A549 (cell line): ENCODE measurements at places on chromosomes 7 and 10.
A peak's percentile ranks its signal among the peaks of the same experiment; 100 is the strongest.

- no peak for DNase-seq
Observed at GRCh38 chr7:116030651-116031276, at the start of gene TFEC. TFEC (minus strand) TSS chr7:116030763; CDS start chr7:115984441, 46,322 bp downstream.

GRCh38 chr10:4316161-4316810 is 509.7 kb upstream of the AKR1E2 start:
- DNase-seq: no peak

DNA sequence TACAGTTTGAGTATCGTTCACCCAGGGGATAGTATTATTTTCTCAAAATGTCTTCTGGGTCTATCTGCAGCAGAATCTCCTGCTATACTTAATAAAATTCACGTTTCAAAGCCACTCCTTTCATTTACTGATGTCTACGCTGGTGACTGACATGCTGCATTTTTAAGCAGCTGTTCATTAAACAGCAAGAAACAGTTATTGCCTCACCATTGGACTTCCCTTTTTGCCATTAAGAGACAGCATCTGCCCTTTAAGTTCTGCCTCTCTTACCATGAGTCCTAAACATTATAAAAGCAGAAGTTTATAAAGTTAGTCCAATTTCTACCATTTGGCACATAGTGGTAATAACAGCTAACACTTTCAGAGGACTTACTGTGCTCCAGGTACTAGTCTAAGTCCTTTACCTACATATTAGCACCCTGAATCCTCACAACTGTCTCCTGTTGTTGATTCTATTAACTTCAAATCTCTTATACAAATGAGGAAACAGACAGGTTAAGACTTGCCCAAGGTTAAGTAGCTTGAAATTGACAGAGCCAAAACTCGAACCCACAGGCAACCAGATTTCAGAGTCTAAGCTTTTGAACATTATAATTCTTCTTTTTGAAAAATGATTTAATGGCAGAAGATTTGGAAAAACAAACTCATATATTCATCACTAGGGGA is 169.5 kb downstream of the SNX13 start:
- no peak for DNase-seq

DNA sequence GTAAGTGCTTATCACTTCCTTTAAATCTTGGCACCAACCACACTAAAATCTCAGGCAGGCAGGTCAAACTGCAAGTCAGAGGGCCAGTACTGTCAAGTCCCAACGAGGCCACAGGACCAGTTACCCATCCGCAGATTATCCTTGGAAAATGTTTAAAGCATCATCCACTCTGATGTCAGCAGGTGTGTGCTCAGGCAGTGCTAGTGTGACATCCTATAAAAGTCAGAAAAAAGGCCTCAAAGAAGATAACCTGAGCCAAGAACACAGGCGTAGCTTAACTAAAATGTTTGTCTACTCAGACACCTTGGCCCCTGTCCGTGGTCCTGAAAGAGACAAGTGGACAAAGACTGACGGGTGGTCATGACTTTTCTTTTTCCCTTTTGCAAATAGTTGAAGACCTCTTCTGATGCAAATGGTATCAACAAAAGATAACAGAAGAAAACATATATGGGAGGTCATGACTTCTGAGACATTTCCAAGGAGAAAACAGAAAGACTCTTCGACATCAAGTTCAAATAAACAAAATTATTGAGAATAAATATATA is 309.3 kb downstream of the KCNMA1 start:
- no peak for DNase-seq

DNA sequence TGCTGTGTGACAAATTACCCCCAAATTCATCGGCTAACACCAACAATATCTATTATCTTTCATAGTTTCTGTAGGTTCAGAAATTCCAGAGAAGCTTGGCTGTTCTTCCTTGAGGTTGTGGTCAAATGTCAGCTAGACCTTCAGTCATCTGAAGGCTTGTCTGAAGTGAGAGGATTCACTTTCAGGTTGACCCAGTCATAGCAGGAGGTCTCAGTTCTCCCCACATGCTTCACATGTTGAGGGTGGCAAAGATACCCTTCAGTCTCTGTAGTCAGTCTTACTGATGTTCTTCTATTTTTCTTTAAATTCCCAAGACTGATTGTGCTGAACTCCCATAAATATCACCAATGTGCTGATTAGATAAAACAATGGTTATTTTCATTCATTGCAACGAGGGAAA is 1692.0 kb downstream of the REEP3 start:
- no peak for DNase-seq

DNA sequence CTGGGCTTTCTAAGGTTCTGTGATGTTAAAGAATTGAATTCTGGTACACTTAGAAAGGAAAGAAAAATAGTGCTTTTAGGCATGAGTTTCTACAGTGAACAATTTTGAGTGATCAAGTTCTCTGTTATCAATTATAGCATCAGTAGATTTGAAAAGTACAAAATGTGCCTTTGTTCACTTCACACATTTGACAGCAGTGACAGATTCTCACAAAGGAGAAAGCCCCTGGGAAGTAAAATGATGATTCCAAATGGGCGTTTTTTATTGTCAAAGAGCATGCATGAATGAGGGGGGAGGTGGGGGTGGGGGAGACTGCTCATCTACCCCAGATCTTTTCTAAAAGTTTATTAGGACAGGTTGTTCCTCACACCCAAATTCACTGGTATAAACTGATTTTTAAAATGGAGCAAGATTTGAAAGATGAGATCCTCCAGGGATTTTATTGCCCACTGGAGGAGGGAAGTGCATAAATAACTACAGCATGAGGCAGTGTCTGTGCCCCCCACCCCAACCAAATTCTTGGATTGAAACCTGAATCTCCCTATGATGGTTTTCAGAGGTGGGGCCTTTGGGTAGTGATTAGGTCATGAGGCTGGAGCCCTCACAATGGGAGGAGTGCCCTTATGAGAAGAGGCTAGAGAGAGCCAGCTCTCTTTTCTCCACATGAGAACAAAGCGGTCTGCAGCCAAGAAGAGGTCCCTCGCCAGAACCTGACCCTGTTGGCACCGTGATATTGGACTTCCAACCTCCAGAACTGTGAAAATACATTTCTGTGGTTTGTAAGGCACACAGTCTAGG is 79.5 kb downstream of the AOAH start:
- no peak for DNase-seq

GRCh38 chr10:107425931-107426553 is 261.5 kb upstream of the SORCS1 start:
- DNase-seq: no peak

DNA sequence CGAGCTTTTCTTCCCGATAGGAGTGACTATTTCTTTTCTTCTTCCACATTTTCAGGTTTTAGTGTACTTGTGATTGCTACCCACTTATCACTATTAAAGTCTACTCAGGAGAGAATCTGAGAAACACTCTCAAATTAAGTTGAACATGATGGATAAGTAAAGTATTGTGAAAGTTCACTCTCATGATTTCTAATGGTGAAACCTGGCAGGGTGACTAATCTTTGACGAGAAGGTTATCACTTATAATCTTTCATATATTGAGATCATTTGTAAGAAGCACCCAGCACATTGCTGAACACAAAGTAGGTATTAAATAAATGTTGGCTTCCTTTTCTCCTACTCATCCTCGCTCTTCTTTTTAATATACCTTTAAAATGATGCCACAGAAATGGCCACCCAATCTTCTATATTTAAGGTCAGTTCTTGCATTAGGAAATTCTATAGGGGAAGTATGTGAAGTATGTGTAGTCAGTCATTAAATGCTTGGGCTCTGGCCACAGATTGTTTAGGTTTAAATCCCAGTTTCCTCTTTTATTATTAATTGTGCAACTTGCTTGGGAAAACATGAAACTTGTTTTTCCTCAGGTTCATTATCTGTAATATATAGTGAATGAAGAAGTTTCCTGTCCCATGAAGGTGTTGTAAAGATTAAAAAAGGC is 3.1 kb upstream of the CFTR start:
- DNase-seq: no peak

DNA sequence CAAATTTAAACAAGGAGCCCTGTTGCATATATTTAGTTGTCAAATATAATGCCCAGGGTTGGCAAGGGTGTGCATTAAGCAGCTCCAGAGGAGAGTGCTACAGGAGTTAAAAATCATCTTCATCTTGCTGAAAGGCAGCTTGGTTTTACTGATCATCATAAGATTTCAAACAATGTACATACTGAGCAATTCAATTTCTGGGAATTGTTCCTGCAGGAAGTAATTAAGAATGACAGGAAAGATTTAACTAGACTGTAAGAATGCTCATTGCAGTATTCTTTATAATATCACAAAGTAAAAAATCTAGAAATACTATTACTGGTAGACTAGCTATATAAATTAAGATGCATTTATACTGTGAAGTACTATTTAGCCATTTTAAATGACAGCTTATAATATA is 153.6 kb downstream of the DYNC1I1 start:
- no peak for DNase-seq

- no peak for DNase-seq
Observed at GRCh38 chr7:96591900-96592676, 117.6 kb downstream of the SEM1 start.

- DNase-seq: no peak
Observed at GRCh38 chr7:67900456-67900855, 903.8 kb downstream of the TYW1 start.

GRCh38 chr7:44914992-44915607 is 29.8 kb upstream of the PURB start:
- DNase-seq: no peak

- peak; percentile 36 for DNase-seq
Observed at GRCh38 chr10:123847686-123848432, 43.7 kb downstream of the CPXM2 start.

- no peak for DNase-seq
Observed at GRCh38 chr7:21338728-21339164, 89.1 kb upstream of the SP4 start.

GRCh38 chr10:103916254-103916653 is 1.7 kb downstream of the STN1 start:
- DNase-seq: no peak

- no peak for DNase-seq
Observed at GRCh38 chr10:69972981-69973397, 79.7 kb upstream of the MACROH2A2 start.

GRCh38 chr10:43781480-43782361 is 133.0 kb upstream of the ZNF32 start:
- DNase-seq: no peak

- DNase-seq: no peak
Observed at GRCh38 chr7:125567686-125568085, 638.1 kb upstream of the POT1 start.

- no peak for DNase-seq
Observed at GRCh38 chr7:8263048-8263447, 1.1 kb upstream of the ICA1 start.

GRCh38 chr7:138886501-138886917 is 88.5 kb upstream of the ATP6V0A4 start:
- DNase-seq: peak; percentile 55

DNA sequence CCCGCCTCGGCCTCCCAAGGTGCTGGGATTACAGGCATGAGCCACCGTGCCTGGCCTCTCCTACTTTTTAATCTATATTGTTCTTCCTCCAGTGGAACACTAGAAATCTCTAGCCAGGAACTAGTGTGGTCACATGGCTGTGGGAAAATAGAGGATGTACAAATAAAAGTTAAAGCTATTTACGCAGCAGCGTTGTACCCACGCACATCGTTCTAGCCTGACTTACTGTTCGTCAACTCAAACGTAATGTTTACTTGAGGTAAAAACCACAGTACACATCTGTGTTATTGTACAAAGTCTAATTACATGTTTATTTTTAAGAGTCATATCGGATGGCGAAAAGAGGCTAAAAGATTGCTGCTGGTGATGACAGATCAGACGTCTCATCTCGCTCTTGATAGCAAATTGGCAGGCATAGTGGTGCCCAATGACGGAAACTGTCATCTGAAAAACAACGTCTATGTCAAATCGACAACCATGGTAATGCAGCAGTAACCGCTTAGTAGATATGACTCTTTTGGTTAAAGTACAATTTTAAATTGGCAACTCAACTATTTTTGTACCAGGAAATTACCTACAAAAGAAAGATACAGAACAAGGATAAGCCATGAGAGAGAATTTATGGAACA is 50.8 kb downstream of the ITGB8 start:
- DNase-seq: no peak

DNA sequence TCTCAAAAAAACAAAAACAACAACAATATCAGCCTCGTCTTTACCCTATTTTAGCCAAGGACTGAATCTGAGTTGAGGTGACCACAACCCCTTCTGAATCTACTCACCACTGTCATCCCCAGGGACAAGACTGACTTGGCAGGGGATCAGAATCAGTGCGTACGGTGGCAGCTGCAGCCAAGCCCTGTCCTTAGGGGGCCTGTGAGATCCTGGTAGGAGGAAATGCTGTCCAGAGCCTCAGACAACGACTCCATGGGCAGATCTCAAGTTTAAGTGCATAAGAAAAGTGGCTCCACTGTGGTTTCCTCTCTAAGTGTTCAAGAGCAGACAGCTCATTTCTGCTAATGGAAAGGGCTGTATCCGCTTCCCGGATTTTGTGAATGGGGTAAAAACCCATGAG is 22.4 kb upstream of the CYTH3 start:
- no peak for DNase-seq

DNA sequence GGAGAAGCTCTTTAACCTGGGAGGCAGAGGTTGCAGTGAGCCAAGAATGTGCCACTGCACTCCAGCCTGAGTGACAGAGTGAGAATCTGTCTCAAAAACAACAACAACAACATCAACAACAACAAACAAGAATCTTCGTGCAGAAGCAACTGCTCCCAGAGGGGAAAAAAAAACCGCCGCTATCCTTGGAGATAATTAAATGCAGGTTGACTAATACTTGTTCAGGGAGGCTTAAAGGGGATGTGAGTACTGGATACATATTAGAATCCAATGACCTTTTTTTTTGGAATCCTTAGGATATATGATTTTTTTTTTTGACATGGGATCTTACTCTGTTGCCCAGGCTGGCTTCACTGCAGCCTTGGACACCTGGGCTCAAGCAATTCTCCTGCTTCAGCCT is 89.6 kb upstream of the FAM171A1 start:
- DNase-seq: no peak

DNA sequence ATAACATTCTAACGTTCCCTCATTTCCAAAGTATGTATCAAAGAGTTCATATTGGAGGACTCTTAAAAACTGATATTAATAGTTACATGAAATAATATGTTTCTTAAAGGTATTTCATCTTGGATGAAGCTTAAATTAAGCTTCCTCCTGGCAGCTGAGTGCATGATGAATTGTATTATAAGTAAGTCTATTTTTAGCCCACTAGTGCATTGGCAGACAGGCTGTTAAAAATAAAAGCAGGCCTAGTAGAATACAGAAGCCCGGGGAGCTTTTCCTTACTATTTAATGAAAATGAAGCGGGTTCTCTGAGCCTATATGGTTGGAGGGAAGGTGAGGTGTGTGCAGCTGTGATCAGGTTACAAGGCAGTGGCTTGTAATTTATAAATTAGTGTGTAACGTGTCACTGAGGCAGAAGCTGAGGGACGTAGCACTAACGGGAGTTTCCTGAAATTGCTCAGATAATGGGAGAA is 130.7 kb upstream of the KMT2E start:
- no peak for DNase-seq

DNA sequence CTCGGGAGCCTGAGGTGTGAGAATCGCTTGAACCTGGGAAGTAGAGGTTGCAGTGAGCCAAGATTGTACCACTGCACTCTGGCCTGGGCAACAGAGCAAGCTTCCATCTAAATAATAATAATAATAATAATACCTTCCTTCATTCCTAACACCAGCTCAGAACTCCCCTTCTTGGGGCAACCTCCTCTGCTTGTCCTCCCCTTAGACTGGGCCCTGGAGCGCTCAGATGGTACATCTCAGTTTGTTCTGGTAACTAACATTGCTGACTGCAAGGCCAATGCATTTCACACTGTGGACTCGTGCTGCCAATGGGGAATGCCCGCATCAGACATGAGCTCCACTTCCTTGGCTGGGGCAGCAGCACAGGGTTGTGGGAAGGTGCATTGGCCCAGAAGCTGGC is 77.6 kb downstream of the C10orf105 start:
- DNase-seq: no peak

- no peak for DNase-seq
Observed at GRCh38 chr7:140928491-140929309, 4.0 kb upstream of the BRAF start.
